GM19239 (cell line): ENCODE measurements at places on chromosomes 5 and 9.

DNA sequence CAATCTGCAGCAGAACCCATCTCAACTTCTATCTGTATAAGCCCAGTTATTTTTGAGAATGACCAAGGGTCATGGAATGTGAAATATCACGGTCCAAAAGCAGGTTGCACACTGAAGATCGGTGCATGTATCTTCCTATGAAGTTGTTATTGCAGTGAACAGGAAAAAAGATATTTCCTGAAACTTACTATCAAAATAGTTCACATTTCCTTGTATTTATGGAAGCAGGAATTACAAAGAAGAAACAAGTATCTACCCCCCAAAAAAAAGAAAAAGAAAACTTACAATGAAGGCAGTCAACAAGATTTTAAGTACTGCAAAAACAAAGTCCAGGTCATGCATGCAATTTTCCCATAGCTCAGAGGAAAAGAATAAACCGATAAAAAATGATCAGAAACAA lies 70.0 kb downstream of the MPDZ start:
- no peak for DNase-seq

DNA sequence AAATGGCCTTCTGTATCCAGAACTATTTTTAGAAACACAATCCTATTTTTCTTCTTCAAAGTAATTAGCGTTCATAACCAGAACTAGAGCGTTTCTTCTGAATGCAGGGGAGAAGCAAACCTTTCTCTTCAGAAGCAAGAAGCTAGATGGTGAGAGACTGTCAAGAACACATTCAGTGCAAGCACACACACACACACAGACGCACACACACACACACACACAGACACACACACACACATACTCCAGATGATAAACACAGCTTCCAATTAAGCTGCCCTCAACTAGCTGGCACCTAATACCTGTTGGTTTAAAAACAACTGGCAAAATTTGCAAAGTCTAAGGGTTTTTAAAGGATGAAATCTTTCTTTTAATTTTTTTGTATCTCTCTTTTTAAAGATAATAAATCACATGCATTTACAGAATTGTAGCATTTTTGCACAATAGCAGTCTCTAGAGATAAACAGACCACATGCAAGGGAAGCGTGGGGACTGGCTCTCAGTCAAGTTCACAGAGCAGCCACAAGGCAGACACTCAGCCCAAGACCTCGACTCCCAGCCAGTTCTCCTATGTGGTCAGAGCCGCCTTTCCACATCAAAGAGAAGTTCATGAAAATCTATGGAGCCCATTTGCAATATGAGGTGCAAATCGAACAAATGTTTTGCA lies 138.5 kb downstream of the TTLL11 start:
- no peak for DNase-seq

DNA sequence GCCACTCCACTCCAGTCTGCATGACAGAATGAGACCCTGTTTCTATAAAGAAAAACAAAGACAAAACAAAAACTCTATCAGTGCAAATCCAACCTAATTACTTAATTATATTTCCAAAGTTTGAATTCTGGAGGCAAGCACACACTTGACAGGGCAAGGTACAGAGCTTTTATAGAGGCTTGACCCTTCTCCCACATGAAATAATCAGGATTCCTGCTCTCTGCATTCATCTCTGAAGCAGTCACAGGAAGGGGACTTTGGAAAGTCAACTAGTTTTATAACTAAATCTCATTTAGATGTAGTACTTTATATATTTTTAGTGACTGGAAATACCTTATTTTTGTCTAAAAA lies 91.9 kb upstream of the CHD1 start:
- no peak for DNase-seq

- no peak for DNase-seq
These were observed 75.6 kb downstream of the TLR4 start for GRCh38 chr9:117779760-117780159.

DNA sequence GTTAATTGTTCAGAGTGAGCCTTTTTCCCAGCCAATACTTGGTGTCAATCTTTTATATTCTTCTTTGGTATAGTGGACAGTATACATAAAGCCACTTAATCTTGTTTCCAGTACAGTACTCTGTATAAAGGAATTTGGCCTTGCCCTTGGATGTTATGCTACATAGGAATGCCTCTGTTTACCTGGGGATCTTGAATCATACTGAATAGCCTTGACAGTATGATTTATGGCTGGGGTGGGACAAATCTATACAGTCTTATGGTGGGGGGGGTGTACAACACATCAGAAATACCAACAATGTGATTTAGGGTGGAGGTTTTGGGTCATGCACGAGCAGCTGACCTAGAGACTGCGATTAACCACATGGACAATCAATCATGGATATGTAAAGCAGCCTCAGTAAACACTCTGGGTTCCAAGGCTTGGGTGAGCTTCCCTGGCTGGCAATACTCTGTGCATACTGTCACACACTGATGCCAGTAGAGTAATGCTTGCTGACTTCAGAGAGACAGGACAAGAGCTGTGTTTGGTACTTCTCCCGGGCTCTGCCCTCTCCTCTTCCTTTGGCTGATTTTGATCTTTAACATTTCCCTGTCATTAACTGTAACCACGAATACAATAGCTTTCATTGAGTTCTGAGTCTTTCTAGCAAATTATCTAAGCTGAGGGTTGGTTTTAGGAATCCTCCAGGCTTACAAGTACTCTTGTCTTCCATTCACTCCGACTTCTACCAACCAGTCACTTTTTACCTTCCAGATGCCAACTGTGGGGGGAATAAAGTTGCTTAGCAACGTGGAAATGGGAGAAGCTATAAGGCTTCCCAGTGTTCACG lies 84.6 kb downstream of the IARS1 start:
- no peak for DNase-seq

DNA sequence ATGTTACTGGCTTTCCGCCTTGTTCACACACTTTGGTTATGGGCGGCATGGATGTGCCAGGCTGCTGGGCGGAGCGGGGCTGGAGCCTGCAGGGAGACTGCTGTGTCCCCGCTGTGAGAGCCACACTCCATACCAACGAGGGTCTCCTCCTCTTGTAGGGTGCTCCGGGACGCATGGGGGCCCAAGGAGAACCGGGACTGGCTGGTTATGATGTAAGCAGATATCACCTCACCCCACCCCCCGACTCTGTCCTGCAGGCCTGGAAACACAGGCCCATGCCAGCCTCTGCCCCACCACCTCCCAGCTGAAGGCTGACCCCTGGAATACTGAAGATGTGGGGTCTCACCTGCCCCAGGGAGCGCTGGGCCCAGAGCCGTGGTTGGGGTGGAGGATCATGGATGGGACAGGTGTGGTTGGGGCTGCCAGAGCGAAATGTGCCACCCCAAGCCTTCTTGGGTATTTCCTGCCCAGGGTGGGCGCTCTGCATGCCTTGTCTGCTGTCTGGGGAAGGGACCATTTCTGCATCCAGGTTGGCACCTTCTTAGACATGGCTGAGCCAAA lies 39.3 kb upstream of the ORM1 start:
- DNase-seq, result no peak

- no peak for DNase-seq
These were observed 1078.3 kb upstream of the SEMA6A start for GRCh38 chr5:117652958-117653280.

- no peak for DNase-seq
These were observed 34.4 kb downstream of the CFAP90 start for GRCh38 chr5:7816535-7816901.

DNA sequence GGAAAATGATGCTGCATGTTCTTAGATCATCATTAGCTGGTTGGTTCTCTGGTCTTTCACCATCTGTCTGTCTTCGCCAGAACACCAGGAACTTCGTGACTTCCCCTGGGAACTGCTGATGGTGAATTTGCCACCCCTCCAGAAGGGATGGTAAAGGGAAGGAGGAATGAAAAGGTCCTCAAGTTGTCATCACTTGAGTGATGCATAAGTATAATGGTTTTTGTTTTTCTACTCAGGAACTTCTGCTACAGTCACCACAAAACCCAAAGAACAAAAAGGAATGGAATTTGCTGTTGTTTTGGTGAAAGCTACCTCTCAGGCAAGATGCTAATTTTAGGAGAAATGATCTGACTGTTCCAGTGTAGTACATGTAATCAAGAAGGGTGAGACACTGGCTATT lies 328.4 kb downstream of the ARHGEF28 start:
- no peak for DNase-seq

DNA sequence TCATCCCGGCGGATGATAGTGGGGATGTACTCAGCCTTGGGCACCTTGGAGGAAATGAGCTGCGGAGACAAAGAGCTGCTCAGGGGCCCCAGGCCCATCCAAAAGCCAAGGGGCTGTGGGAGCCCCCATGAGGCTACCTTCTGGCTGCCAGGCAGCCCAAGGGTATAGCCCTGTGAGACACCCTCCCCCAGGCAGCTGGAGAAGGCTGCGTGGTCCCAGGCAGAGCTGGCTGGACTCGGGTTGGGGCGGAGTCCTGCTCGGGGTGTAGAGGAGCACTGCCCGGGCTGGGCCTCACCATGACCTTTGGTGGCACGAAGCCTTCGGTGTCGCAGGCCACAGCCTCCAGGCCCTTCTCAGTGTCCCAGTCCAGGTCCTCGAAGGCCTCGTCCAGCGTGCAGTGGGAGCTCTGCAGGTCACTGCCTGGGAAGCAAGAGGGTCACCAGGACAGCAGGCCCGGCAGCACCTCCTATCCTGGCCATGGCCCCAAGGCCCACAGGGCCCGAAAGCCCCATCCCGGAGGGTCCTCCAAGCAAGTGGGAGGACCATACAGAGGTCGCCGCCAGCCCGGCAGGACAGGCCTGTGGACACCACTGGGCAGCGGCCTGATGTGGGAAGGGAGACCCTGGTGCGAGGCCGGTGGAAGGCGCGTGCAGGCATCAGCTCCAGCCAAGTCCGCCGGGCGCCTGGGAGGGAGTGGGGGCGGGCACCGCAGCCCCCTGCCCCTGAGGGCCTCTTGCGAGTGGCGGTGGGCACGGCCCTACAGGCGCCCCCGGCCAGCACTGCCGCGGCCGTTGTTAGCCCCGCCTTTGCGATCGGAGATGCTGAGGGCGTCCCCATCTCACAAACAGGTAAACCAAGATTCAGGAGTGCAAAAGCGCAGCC lies 6.1 kb downstream of the NSMF start:
- DNase-seq, result no peak

- DNase-seq, result no peak
These were observed 1.4 kb upstream of the SNAPC4 start for GRCh38 chr9:136401173-136401922.

GRCh38 chr5:12951846-12952245 lies 992.6 kb downstream of the DNAH5 start:
- DNase-seq, result no peak

DNA sequence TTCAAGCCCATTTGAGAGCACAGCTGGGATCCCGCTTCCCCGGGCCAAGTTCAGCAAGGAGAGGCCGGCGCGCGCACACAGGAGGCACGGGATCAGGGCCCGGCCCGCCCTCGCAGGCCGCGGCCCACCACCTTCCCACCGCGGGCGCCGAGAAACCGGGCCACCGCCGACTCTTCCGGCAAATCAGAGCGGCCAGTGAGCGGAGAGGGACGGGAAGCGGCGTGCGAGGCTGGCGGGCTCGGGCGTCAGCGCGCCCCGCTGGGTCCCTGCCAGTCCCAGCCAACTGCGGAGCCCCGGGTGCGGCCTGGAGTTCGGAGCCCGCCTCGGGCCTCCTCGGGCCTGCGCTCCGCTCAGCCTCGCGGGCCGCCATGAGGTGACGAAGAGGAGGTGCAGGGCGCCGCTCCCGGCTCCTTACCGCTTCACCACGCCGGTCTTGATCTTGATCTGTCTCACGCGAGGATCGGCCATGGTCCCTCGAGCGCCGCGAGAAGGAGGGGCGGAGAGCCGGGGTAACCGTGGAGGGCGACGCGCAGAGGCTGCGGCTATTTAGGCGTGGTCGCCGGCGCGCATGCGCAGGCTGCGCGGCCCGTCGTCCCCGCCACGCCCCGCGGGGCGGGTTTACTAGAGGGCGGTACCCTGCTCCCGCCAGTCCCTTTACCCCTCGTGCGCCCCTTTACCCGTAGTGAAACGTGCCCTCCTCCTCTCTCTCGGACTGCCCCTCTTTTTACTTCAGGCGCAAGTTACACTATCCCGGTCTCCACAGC lies at the start of gene TBCA:
Gene TBCA (minus strand): TSS at position 550 of the 764 bp plus-strand sequence. CDS start 82 bp downstream, at position 468.
- peak; percentile 54 for DNase-seq

DNA sequence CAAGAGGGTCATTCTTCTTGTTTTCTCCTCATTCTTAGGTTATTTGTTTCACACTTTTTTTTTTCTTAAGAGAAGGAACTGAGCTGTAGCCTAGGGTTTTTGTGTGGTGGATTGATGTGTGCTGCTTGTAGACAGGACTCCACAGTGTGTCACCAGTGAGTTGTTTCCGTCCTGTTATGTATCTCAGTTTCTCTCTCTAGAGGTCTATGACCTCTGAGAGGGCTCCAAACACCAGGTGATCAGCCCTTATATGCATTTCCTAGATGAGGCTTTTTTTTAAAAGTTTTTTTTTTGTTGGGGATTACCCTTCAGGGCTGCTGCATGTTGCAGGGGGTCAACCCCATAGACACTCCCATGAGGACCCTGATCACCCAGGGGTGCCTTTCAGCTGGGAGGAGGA lies 124.2 kb upstream of the MAST4 start:
- DNase-seq, result no peak

- DNase-seq, result no peak
These were observed 7.8 kb upstream of the SLC6A19 start for GRCh38 chr5:1193591-1193985.

- no peak for DNase-seq
These were observed 320.2 kb downstream of the CTNND2 start for GRCh38 chr5:11584017-11584416.

- DNase-seq, result no peak
These were observed 1021.9 kb downstream of the CDH12 start for GRCh38 chr5:21831145-21831787.

GRCh38 chr5:69167493-69167855 lies 524 bp downstream of the CCNB1 start:
- DNase-seq, result no peak

DNA sequence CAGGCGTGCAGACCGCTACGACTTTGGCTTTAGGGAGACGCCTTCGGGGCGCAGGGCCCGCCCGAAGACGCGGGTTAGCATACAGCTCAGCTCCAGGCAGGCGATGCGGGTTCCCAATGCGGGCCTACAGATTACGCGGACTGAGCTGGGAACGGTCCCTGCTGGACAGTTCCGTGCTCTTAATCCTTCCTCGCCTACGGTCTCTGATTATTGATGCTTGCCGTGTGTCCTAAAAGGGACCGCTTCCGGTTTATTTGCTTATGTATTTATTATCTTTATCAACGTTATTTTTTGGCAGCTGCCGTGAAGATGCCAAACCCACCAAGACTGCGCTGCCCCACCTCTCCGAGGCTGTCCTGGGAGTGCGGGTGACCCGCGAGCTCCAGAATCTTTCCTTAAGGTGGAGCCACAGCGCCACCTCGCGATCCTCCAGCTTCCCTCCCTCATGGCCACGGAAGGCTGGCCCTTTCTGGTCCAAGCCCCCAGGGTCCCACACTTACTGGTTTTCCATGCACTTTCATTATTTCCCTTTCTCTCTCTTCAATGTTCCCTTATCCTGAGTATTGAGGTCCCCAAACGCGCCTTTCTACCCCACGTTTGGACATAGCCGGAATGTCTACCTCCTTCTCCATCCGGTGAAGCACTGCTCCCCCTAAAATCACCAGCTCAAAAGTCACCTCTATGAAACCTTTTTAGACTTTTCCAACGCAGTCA lies 7.0 kb upstream of the EBF1 start:
- DNase-seq, result peak; percentile 64
